ENCODE measurements at places on chromosomes 2 and 18. TPM values are rescaled to one million over a fixed set of nuclear protein-coding genes. Genes with fewer than 3 reads are reported as not detected.
A peak's percentile ranks its signal among the peaks of the same experiment; 100 is the strongest.

DNA sequence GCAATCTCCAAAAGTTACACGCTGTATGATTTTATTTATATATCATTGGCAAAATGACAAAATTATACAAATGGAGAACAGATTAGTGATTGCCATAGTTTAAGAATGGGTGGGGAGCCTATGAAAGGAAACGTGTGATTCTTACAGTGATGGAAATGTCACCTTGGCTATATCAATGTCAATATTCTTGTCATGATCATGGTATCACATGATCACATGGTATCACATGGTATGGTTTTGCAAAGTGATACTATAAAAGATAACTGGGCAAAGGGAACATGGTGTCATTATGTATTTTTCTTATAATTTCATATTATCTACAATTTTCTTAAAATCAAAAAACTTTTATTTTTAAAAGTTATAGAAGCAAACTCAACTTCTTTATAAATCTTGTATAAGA is 606.2 kb upstream of the ZEB2 start:
- DNase-seq: no peak

WDR54 gene
- 89.3 TPM for total RNA-seq

AGXT gene
- total RNA-seq: 0.16 TPM

FBXO36 gene
- total RNA-seq: 4.0 TPM

ABHD1 gene
- 0.62 TPM for total RNA-seq

ABCG5 gene
- total RNA-seq: not detected

DNA sequence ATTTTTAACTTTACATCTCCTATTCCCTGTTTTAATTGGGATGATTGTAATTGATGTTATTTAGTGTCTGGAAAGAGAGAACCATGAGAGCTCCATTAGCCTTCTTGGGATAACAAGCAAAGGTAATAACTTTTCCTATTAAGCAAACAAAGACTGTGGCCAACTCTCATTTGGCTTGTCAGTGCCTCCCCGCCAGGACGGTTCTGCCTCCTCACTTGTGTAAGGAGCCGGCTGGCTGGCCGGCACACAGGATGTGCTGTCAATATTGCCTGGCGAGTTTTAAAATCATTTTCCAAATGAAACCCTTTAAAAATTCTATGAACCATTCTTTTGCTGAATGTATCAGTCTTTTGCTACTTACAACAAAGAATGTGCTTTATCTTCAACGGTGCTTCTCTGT is 898.3 kb downstream of the CPS1 start:
- no peak for DNase-seq

DNA sequence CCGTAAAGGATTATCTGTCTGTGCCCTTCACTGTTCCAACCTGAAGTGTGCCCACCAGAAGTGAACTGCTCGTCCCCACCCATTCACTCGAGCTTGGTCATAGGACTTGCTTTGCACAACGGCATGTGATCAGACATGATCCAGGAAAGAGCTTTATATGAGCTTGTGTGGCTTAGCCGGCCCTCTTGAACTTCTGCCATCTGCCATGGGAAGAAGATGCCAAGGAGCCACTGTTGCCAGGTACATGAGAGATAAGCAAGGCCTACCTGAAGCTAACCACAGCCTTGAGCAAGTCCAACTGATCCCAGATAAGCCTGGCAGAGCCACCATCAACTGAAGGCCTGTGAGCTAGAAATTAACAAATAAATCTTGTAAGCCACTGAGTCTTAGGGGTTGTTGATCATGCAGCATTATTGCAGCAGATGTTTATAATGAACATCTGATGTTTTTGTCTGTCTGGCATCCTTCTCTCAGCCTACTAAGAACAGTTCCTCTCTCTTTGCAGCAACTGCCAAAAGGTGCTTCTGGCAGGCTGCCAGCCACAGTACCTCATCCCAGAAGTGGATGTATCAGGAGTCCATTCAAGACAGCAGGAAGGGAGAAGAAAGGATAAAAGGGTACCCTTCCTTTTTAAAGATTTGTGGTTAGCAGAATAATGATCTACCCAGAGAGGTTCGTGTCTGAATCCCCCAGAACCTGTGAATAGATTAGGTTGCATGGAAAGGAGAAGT is 16.8 kb downstream of the DBI start:
- DNase-seq: no peak

GRCh38 chr2:174603280-174603679 is 5.7 kb upstream of the WIPF1 start:
- DNase-seq: peak; percentile 28

- DNase-seq: no peak
These were observed 125.0 kb downstream of the SETBP1 start for GRCh38 chr18:44805643-44806042.

DNA sequence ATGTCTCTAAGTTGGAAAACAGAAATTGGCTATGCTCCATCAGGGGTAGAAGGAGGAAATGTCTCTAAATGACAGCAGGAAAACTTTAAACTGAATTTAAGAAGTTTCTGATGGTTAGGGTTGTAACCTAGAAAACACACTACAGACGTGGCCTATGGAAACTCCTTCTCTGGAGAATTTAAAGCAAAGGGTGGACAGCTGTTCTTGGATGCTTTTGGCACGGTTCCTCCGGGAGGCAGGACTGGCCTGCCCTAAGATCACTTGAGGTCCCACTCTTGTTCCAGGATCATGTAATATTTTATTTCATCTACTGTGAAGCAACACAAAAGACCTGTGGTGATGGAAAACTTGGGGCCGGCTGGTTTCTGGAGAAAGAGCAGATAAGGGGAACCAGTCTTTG is 77.0 kb downstream of the NRP2 start:
- DNase-seq: no peak

GRCh38 chr2:130913891-130914290 is 77.2 kb downstream of the ARHGEF4 start:
- no peak for DNase-seq

DNA sequence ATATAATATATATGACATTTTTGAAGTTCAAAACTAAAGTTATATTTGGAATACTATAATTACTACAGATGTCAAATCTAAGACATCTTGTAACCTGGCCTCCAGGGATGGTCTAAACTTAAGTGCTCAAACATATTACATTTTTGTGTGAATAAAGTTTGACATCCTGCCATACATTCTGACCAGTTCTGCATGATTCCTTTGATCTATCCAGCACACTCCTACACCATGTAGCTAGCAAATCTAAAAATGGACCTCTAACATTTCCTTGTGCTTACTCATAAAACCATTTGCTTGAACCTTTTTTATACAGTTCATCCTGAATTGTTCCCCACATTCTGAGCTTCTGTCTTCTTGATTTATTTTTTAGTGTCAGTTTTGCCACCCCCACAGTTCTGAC is 294.3 kb upstream of the ZNF804A start:
- DNase-seq: no peak

GRCh38 chr18:44048846-44049245 is 631.8 kb upstream of the SETBP1 start:
- no peak for DNase-seq

DNA sequence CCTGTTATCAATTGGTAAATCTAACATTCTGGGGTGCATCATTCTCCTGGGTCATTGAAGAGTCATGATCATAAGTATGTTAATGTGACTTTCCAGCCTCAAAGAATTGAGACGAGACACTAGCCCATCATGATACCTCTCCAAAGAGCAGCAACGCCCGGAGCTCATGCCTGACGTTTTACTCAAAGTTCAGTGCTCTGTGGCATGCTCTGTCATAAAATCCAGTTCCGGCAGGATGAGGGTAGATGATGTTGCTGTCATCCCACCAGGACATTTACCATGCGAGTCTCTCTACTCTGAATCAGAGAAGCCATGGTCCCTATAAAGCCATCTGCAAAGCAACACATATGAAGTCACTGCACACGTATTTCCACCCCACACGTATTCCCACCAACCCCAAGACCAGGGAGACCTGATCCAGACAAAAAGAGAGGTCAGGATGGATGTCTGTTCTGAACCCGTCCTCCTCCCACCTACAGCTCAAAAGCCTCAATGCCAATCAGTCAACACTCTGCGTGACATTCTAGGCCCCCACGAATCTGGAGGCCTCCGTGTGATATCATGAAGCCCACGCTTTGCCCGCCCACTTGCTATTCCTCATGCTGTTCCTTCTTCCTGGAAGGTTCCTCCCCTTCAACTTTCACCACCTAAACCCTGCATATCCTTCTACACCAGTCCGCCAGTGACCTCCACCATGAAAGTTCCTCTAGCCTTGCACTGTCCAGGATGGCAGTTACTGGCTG is 85.8 kb downstream of the DNMT3A start:
- DNase-seq: no peak

DNA sequence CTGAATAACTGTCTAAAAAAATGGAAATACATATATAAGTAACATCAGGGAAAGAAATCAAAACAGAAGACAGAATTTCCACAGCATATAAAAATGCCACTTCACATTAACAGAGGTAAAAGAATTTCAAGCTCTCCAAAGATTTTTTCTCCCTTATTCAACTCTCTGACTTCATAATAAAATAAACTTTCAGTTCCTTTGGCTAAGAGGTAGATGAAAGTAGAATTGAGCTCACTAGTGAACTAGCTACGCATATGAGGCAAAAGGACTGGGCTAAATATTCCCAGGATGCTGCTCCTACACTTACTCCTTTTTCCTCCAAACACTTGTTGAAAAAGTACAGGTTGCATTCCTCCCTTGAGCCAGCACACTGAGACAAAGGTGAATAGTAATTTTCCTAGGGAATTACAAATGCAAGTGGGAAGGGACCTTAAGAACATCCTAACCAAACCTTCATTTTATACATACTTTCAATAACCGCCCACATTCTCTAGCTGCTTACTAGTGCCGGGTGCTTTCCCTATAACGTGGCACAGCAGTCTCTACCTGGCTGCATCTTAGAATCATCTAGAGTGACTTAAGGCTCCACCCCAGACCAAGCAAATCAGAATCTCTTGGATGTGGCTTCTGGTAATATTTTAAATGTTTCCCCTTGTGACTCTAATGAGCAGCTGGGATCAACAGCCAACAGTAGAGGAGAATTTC is 136.6 kb downstream of the MTCL1 start:
- no peak for DNase-seq

LYPD1 gene
- 4.7 TPM for total RNA-seq

ACYP2 gene
- total RNA-seq: 5.7 TPM

MTA3 gene
- 153 TPM for total RNA-seq

GRCh38 chr2:215366440-215367032 is 54.7 kb downstream of the ATIC start:
- DNase-seq: no peak

PROM2 gene
- 11.8 TPM for total RNA-seq

GRCh38 chr2:84870306-84870705 is 10.6 kb downstream of the TRABD2A start:
- no peak for DNase-seq

DNA sequence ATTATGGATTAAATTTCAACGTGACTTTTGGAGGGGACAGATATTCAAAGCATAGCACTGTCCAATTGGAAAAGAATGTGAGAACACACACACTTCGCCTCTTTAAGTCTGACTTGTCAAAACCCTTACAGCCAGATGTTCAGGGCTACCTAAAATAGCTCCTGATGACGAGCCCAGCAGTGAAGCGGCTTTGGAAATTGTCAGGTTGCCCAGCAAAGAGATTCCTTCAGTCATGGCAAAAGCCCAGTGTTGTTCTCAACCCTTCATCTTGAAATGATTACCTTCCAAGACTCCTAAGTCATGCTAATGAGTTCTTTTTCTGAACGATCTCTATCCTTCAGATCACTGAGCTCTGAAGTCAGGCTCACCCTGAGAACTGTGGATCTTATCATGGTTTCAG is 436.6 kb downstream of the LRATD1 start:
- DNase-seq: no peak

GRCh38 chr2:119446037-119446436 is 14.4 kb downstream of the TMEM37 start:
- no peak for DNase-seq

SLC9A4 gene
- 0.11 TPM for total RNA-seq

SPC25 gene
- 28.6 TPM for total RNA-seq

DNA sequence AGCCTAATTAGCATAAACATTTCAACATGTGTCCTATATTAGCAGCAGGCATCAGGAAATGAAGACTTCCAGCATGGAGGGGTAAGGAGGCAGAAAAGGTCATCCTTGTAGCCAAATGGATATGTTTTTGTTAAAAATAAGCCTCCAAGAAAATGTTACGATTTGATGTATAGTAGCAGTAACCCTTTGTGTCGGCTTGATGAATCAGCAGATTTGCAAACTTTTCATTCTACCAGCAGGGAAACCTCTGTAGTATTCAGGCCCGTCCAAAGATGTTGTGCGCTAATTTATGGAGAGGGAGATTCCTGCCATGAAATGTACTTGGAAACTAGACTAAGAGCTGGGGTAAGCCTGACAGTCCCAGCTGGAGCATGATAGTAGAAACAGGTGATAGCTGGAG is 780.8 kb upstream of the KLHL29 start:
- DNase-seq: no peak

GRCh38 chr2:160174322-160174721 is 25.8 kb downstream of the ITGB6 start:
- no peak for DNase-seq

DNA sequence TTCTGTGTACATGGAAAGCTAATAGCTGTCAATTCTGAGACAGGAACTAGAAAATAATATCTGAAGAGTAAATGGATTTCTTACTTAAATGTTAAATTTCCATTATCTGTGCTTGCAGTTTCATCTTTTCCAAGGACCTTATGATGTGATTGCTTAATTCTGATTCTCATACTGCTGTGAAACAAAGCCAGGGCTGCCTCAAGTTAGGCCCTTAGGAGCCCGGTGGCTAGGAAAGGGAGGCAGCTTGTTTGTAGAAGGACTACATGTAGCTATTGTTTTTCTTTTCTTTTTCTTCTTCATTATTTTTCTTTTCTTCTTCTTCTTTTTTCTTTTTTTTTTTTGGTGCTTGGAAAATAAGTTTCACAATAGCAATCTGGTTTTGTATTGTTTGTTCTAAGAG is 50.5 kb downstream of the XRCC5 start:
- no peak for DNase-seq

DNA sequence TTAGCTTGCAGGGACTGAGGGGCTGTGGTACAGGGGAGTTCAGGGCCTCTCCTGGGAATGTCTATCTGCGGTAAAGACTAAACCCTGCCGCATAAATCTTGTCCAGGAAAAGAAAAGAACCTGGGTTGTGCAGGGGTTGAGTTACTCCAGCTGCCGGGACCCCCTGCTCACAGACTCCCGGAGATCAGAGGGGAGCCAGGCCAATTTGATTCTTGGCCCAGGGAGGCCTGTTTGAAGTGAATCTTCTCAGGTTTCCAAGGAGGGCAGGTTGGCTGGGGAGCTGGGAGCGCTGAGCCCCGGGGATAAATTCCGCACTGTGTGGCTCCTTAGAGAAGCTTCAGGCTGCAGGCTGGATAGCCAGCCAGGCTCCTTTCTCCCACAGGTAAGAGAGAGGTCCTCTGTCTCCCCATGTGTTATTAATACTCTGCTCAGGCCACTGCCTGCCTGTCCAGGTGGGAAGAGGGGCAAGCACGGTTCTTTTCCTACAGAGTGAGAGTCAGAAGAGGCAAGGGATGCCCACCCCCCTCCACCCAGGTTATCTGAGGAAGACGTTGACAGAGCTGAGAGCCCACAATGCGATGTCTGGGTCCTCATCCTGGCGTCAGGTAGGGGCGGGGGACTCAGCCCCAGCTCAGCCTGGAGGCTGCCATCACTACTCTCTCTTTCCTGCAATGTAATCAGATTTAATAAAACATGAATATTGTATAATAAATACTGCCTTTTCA is 82.7 kb downstream of the LONRF2 start:
- DNase-seq: peak; percentile 30

- no peak for DNase-seq
These were observed 1521.3 kb upstream of the ACVR2A start for GRCh38 chr2:146323564-146323963.
